ENCODE measurements at places on chromosomes 7 and 10.
A peak's percentile ranks its signal among the peaks of the same experiment; 100 is the strongest.

- no peak for DNase-seq
Measured at GRCh38 chr10:32376097-32376496, 29.1 kb upstream of the EPC1 start.

DNA sequence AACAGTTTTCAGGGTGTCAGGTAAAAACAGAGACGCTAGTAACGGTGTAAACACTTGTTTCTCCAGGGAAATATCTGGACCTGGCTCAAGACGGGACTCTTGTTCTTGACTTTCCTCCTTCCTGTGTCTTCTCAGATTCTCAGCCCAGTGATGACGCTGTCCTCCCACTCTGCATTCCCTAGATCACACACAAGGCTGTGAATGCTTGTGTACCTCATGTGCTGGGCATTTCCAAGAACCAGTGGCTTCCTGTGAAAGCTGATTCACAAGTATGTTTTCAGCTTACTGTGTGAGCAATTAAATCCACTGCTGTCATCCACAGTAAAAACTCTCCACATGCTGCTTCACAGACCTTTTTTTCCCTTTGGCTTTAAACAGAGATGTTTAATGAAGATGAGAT, 193.8 kb upstream of the DPP6 start:
- DNase-seq: no peak

- DNase-seq: no peak
Measured at GRCh38 chr7:77580762-77581350, 43.8 kb downstream of the PTPN12 start.

- no peak for DNase-seq
Measured at GRCh38 chr10:69766161-69766910, 35.4 kb upstream of the COL13A1 start.

DNA sequence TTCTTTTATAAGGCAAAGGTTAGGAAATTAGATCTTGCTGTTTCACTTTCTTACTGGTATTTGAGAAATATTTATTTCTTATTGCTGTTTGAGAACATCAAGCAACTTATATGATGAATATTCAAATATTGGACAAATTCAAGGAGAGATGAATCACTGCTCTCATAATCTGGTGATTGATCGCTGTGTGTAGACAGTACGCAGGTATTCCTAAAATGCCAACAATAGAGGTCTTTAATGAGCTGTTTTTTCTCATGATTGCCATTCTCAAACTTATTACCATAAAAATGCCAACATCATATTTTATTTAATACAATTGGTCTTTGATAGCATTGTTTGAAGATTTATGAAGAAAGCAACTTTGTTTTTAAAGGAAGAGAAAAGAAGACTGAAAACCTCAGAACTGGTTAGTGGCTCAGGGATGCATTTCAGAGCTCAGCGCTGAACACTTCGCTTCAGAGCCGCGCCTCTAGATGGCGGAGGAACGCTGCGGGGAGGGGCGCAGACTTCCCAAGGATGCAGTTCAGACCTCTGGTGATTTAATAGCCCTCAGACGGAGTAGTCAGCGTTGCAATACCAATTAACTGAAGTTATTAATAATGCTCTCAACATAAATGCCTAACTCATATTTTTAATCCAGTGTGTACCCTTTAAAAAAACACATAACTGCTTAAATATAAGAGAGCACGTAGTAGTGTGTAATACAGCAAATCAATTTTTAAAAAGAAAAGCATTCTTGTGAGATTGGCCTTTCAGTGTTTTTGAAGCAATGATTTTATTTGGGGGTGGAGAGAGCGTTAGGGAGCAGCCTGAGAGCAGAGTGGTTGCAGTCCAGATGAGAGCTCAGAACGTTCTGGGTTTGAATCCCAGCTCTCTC, 38.5 kb upstream of the STEAP4 start:
- DNase-seq: no peak

- DNase-seq: no peak
Measured at GRCh38 chr10:130777507-130778165, 533.9 kb downstream of the TCERG1L start.

GRCh38 chr7:92135052-92135889, 994 bp upstream of the CYP51A1 start:
- no peak for DNase-seq

DNA sequence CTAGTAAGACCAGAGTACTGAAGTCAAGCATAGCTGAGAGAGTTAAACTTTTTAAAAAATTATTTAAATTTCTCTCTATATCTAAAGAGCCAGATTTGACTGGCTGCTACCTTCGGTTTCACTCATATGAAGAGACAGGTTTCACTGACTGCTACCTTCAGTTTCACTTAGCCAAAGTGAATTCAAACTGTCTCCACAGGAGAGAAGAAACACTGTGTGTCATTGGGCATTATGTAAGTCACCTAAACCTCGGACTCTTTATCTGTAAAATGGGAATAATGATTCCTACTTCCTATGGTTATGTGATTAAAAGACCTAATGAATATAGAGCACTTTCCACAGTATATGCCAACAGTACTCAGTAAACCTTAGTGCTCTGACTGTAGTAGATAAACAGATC, 41.6 kb upstream of the MET start:
- no peak for DNase-seq

GRCh38 chr10:83605783-83606630, 533.3 kb upstream of the GHITM start:
- DNase-seq: no peak

- peak; percentile 96 for DNase-seq
Measured at GRCh38 chr10:6279540-6280267, 77.0 kb downstream of the PFKFB3 start.

DNA sequence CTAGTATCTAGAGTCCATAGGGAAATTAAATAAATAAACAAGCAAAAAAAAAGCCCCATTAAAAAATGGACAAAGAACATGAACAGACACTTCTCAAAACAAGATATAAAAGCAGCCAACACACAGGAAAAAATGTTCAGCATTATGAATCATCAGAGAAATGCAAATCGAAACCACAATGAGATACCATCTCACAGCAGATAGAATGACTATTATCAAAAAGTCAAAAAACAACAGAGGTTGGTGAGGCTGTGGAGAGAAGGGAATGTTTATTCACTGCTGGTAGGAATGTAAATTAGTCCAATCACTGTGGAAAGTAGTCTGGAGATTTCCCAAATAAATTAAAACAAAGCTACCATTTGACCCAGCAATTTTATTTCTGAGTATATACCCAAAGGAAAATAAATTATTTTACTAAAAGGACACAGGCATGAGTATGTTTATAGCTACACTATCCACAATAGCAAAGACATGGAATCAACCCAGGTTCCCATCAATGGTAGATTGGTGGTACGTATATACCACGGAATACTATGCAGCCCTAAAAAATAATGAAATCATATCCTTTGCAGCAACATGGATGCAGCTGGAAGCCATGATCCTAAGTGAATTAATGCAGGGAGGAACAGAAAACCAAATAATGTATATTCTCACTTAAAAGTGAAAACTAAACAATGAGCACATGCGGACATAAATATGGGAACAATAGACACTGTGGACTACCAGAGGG, 366.5 kb upstream of the SEMA3C start:
- no peak for DNase-seq

DNA sequence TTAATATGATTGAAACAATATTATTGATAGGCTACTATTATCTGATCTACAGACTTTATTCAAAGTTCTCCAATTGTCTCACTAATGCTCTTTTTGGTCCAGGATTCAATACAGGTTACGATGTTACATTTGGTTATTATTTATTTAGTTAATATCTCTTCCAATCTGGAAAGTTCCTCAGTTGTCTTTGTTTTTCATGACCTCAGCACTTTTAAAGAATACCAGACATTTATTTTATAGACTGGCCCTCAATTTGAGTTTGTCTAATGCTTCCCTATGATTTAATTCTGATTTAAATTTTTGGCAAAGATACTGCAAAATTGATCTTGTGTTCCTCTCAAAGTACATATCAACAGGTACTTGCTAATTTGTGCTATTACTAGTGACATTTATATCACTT, 937.4 kb downstream of the KCNMA1 start:
- no peak for DNase-seq

GRCh38 chr10:92239600-92240288, 51.1 kb downstream of the CPEB3 start:
- no peak for DNase-seq

DNA sequence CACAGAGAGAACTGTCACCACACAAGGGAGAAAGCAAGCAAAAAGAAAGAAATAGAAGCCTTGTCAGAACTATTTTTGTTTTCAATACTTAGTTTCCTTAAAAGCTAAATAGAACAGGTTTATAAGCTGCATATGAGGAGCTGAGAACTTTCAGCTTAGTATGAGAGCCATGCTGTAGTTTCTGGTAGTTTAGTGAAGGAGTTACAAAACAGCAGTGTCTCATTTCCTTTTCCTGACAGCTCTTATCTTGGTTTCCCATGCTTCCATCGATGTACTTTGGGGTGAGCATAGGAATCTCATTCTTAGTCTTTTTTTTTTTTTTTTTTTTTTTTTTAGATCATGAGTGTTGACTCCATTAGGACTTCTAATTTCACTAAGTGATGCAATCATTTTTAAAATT, 8.6 kb upstream of the CHRM2 start:
- no peak for DNase-seq

- DNase-seq: peak; percentile 79
Measured at GRCh38 chr7:25028370-25029021, 48.5 kb upstream of the OSBPL3 start.

GRCh38 chr7:142669074-142669654, 80.1 kb upstream of the PRSS1 start:
- no peak for DNase-seq

GRCh38 chr7:42274053-42274452, 37.0 kb upstream of the GLI3 start:
- no peak for DNase-seq

- DNase-seq: no peak
Measured at GRCh38 chr7:22896917-22897316, 74.3 kb upstream of the TOMM7 start.

GRCh38 chr7:22587322-22587721, 87.3 kb upstream of the STEAP1B start:
- no peak for DNase-seq

DNA sequence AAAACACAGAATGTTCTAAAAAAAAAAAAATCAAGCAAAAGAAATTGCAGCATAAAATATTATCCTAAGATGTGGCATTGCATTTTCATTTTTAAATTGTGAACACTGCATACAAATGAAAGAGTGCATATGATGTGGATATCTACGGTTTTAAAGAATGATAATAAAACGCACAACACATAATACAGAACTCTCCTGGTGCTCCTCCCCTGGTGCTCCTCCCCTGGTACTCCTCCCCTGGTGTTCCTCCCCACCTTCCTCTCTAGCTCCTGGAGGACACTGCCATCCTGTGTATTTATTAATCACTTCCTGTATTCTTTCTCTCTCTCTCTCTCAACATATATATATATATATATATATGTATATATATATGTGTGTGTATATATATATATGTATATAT, 100.1 kb downstream of the SLC37A3 start:
- no peak for DNase-seq

- no peak for DNase-seq
Measured at GRCh38 chr7:130880668-130881067, 146.7 kb upstream of the KLF14 start.

DNA sequence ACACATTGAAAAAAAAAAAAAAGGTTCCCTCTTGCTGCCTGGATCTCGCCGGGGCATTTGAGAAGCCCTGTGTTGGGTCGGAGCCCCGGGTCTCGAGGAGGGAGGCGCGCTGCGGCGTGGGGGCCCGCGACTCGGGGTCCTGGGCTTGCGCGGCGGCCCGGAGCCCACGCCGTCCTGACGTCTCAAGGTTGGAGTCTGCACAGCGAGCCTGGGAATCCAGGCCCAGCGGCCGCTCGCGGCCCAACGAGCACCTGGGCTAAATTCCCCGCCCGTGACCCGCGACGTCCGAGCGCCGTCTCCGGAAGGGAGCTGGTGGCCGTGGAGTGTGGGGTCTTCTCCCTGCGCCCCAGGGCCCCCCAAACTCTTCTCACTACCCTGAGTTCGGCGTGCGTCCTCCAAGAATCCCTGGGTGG, 1.4 kb upstream of the CTBP2 start:
- DNase-seq: no peak

DNA sequence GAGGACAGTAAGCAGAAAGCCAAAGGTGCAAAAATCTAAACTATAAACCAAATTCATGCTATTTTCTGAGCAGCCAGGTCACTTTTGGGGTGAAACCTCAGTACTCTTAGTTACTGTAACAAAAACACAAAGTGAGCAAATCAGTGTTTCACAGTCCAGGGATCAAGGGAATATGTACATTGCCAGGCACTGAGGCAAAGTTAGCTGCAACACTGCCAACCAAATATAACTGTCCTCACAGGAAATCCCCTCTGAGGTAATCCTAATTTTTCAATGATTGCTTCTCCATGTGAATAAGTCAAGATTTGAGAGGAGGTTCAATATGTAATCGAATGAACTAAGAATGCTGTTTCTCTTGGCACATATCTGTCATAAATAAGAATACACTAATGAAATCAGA, 229.7 kb downstream of the TSPAN12 start:
- no peak for DNase-seq

DNA sequence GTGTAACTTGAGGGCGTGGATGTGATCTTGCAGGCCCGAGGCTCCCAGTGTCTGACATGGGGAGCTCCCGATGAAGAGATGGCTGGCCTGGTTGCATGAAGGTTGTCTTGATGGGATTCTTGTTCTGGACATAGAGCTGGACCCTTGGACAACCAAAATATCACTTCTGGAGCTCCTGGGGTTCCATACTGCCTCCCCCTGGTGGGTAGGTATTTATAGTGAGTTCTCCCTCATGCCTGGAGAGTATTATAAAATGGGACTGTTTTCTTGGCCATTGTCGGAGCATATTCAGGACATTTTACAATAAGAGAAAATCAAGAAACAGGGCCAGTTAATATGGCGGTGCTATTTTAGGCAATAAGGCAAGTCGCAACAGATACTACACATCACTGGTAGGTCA, 32.6 kb upstream of the GIMAP8 start:
- no peak for DNase-seq

GRCh38 chr10:75021379-75022249, 89.8 kb upstream of the SAMD8 start:
- DNase-seq: no peak

DNA sequence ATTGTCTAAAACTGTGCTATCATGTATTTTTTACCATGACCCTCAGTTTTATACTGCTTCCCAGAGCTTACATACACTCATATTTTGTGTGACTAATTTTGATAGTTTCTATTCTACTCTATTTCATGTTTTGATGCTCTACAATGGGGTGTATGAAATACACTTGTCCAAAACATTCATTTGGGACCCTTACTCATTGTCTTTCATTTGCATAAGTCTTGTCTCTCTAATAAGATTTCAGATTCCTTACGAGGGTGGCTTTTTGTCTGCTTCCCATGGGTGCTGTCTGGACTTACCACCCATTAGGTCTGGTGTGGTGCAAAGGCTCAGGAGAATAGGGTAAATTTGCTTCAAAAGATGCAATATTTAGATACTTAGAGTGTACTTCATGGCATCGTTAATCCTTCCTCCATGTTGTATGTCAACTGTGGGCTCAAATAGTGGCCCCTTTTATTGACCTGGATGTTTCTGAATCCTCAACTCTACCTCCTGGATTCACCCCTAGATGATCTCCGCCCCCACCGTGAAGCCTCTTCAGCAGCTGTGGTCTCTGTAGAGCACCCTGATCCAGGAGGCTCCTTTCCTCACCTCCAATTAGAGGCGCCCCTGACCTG, 3.6 kb upstream of the GIMAP5 start:
- DNase-seq: no peak

All from epithelial cell of proximal tubule (primary cell).